ENCODE measurements at places on chromosomes 13 and 19.

DNA sequence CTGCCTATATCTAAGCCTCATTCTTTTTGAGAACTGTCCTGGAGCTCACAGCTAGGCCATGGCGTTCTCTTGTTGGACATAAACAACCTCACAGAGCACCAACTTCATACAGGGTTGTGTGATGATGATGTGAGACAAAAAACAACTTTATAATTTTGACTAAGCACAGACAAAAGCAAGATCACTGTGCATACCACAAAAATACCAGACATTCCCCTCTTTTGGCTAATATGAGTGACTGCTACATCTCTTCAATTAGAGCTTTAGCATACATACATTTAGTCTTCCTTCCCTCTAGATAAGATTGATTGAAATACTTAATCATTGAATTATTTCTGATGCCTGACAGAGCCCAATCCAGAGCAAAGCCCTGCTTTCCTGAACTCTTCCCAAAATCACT is 8.3 kb downstream of the MAB21L1 start:
- no peak for DNase-seq

GRCh38 chr13:70203661-70204229 is 95.5 kb upstream of the KLHL1 start:
- no peak for DNase-seq

DNA sequence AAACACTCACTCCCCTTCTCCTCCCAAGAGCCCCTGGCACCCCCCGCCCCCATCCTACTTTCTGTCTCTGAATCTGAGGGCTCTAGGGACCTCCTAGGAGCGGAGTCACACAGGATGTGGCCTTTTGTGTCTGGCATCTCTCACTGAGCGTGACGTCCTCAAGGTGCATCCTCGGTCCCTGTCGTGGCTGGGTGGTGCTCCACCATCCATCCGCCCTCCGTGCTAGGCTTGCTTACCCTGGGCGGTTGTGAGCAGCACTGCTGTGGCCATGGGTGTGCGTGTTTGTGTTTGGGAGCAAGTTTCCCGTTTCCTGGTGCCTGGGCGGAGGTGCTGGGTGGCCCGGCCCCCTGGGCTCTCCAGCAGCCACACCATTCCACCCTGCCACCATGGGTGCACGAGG is 12.2 kb downstream of the PLEKHJ1 start:
- DNase-seq: no peak

DNA sequence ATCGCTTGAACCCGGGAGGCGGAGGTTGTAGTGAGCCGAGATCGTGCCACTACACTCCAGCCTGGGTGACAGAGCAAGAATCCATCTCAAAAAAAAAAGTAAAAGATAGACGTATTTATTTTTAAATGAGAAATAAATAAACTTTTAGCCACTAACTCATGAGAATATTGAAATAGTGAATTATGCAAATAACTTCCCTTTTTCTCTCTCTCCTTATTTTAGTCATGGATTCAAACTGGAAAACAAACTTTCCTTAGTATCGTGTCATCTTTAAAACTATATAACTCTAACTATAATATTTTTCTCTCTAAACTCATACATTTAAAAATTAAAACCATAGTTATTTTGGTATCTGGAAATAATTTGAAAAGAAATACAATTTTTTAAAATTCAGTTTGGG is 96.1 kb downstream of the FRY start:
- DNase-seq: no peak

- no peak for DNase-seq
These were observed 3.3 kb downstream of the MLLT1 start for GRCh38 chr19:6276447-6276846.

DNA sequence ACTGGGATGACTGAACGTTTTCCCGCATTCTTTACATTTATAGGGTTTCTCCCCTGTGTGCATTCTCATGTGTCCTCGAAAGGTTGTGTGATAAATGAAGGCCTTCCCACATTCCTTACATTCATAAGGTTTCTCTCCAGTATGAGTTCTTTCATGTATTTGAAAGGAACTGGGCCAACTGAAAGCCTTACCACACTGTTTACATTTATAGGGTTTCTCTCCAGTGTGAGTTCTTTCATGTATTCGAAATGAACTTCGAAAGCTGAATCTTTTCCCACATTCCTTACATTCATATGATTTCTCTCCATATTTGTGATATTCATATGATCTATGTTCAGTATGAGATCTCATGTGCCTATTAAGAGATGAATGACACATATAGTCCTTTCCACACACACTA is 19.4 kb downstream of the ZNF709 start:
- no peak for DNase-seq

DNA sequence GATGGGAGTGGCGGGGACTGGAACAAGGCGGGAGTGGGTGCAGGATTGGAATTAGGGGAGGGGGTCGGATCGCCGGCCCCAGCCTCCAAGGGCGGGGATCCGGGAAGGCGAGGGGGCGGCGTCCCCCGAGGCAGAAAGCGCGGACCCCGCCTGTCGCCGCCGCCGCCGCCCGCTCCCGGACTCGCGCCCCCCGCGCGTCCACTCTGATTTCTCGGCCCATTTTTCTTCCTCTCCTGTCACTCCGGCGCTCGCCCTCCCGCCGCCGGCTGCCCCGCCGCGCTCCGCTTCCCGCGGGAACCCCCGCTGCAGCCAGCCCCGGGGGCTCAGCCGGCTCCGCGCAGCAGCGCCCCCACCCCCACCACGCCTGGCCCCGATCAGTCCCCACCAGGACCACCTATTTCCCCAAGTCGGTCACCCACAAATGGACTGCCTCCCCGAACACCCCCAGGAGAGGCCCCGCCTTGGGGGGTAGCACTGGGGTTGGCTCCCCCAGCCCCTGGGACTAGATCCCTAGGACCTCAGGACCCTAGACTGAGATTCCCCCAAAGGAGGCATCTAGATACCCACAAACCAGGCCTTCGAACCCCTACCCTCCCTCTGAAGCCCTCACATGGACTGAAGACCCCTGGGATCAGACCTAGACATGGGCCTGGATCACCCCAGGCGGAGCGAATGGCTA is 12.6 kb upstream of the ERFL start:
- DNase-seq: no peak

DNA sequence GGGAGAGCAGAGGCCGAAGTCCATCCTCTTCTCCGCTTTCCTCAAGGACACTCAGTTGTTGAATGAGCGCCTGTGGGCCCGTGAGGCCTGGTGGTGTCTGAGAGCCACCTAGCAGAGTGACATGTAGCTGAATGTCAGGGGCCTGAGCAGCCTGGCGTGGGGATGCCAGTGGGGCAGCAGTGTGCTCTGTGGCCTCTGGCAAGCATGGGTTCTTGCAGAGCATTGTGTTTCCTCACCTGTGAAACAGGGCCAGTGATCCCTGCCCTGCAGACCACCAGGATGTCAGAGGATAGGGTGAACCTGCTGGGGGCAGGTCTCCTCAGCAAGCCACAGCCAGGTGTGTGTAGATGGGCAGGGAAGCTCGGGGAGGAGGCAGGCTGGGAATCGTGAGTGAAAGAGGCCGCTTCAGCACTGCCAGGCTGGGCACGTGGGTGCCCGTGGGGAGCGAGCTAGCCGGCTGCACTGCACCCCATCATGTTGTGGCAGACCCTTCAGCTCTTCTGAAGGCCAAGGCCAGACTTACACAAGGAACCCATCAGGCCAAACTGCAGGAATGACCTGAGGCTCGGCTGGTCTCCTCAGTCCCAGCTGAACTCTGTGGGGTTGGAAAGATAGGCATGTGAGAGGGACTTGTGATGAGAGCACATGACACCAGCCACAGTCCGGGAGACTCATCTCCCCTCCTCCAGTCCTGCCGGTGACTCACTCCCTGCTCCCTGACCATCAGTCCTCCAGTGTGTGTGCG is 5.0 kb downstream of the PPP1R37 start:
- DNase-seq: no peak

DNA sequence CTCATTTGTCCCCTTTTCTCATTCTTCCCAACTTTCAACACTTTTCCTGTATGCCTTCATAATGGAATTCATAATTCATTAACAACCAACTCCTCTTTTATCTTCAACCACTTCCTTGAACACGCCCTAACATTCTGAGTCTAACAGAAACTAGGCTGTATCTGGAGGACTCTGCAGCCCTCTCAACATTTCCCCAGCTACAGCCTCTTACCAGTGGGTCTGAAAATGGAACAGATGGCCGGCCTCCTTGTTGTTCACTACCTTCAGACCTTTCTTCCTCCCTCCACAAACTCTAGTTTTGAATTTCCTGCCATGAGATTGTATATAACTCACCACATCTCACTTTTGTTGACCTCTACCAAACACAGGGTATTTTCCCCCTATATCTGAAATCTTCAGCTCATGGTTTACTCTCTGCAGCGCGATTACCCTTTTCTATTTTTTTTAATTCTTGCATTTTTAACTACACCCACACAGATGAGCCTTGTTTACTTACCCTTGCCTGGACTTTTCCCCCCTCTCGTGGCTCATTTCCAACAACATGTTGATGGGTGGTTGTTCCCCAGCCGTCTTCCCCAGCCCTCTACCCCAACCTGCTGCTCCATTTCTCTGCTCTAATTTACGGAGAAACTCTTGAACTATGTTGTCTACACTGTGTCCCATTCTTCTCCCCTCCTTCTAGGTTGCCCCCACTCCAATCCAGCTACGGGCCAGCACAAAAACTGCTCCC is 846 bp downstream of the ZNF790 start:
- DNase-seq: no peak

GRCh38 chr19:40274585-40275544 is 10.3 kb downstream of the AKT2 start:
- DNase-seq: no peak

DNA sequence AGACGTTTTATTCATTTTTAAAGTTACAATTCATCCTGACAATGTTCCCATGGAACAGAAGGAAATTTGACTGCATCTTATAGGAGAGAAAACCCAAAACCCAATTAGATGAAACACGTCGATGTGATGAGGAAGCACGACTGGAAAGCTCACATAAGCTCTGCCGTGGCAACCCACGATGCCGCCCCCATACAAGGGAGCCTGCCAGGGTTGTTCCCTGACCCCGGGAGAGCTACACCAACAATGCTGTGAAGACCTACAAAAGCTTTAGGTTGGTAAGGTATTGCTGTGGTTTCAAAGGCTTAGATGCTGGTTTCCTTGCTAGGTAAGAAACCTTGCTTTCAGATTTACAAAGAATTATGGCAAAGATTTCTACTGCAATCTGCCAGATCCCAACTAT is 393.1 kb downstream of the KLF12 start:
- DNase-seq: no peak

DNA sequence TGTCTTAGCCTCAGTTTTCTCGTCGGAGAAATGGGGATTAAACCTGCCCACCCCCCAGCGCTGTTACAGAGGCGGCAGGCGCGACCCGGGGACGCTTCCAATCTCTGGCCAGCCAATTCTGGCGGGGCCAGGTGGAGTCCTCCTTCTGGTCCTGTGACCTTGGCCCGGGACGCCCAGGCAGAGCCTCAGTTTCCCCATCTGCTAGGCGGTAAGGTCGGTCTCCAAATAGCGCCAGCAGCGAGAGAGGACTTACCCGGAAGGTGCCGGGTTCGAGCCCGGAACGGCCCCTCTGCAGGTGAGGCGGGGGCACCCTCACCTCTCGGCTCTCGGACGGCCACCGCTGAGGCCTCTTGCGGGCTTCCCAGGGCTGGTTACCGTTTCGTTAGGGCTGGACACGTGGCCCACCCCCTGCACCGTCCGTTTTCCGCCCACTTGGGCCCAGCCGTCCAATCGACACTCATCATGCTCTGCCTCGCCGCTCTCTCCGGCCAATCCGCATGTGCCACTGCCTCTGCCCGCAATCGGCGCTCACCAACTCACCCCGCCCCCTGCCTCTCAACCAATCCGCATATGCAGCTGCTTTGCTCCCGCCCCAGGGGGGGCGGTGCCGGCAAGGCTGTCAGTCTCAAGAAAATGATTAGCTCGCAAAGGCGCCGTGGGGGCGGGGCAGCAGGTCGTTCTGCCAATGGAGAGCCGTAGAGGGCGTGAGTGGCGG is at the start of gene ISOC2:
ISOC2 (minus strand) TSS at position 384 of the 715 bp plus-strand sequence. CDS start 5,156 bp downstream, outside the sequence.
- DNase-seq: peak; percentile 100

DNA sequence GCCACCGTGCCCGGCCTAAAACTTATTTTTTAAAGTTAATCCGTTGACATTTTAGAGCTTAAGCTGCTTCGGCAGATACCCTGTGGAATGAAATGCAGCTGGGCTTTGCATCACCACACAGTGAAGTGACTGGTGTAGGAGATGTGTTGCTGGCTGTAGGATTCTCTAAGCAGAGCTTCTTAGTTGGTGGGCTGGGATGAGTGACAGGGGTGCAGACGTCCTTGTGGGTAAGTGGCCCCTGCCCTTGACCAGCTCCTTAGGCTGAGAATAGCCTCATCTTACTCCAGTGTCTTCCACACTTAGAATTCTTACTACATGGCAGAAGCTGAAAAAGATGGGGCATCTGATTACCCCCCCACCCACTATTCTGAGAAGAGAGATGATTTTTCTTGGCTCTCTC is 11.6 kb downstream of the GATAD2A start:
- no peak for DNase-seq

DNA sequence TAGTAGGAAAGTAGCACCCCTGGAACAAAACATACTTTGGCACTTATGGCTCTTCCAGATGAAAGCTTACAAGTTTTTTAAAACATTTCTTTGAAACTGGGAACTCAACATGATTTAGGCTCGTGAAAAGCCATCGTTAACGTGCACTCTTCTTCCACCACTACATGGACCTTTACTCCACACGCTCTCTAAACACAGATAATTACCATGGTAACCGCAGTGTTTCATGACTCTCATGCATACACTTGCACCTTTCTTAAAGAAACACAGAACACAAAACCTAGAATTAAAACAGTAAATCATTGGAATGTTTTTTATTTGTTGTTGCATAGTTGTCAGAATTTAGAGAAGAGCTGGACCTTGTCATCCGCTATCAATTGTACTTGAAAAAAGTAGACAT is 154.3 kb downstream of the FGF9 start:
- DNase-seq: no peak

GRCh38 chr13:30535046-30535445 is 69.3 kb upstream of the HMGB1 start:
- DNase-seq: no peak

DNA sequence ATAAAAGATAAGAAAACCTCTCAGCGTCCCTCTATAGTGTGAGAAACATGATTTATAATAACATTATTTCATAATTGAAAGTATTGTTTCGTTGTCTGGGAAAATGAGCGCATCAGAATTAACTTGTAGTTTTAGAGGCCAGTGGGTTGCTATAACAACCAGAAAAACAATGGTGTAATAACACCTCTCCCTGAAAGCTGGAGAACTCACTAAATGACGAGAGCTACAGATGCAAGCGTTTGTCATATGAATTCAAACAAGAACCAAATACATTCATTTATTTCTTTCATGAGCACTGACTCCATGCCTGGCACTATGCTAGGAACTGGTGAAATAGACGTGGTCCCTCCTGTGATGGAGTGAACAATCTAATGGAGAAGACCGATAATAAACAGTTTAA is 16.3 kb downstream of the KBTBD7 start:
- no peak for DNase-seq

DNA sequence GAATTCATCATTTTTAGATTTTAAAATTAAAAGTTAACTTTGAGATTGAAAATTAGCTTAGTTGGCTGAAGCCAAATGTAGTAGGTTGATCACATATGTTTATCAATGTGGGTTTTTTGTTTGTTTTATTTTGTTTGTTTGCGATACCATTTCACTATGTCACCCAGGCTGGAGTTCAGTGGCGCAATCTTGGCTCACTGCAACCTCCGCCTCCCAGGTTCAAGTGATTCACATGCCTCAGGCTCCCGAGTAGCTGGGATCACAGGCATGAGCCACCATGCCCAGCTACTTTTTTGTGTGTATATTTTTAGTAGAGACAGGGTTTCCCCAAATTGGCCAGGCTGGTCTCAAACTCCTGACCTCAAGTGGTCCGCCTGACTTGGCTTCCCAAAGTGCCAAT is 665.7 kb upstream of the SLC10A2 start:
- no peak for DNase-seq
